ENCODE measurements at places on chromosomes 11 and 22. TPM values are rescaled to one million over a fixed set of nuclear protein-coding genes. Genes with fewer than 3 reads are reported as not detected.

DNA sequence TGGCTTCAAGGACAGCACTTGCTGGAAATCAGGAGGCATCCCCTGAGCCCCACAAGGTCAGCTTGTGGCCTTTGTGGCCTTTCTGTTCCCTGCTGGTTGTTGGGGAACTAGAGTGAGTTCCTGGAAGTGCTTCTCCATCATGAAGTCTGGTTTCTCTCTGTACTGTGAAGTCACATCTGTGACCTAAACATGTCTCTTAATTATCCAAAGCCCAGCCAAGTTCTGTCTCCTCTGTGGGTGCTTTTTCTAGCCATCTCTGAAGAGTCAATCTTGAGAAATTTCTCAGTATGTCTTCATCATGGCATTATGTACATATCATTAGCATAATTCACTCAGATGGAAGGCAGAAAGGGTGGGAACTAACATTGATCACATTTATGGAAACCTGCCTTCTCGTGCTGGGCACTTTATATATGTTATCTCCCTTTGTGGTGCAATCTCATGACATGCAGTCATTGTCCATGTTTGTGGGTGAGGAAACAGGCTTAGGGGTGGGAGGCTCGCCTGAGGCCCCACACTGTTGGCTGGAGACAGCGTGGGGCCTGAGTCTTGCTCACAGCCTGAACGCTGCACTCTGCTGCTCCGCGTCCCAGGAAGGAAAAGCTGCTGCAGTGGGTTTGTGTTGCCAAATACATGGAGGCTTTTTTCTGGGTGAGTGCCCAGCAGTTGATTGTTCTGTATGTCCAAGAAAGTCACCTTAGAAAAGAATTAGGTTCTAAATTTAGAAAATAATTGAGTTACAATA is 24.6 kb downstream of the IGHMBP2 start:
- DNase-seq, result no peak

- no peak for DNase-seq
These were observed 15.5 kb downstream of the SLC1A2 start for GRCh38 chr11:35403765-35404387.

GRCh38 chr11:61828629-61829407 is 718 bp downstream of the FADS2 start:
- peak; percentile 79 for DNase-seq

DNA sequence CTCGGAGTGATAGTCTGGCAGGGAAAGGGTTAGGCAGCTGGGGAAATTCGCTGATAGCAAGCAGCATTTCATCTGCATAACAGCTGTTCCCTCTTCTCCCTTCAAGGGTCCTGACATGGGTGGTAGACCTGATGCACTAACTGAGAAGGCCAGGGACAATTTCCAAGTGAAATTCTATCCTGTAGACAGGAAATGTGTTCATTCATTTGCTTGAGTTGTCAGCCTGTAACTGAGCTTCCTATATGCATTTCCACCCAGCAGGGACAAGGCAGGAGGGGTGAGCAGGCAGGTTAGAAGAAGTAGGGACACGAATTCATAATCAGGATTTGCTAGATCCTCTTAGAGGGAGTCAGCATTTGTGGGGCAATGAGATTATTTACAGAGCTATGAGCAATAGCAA is 154.3 kb upstream of the NCAM1 start:
- no peak for DNase-seq

DNA sequence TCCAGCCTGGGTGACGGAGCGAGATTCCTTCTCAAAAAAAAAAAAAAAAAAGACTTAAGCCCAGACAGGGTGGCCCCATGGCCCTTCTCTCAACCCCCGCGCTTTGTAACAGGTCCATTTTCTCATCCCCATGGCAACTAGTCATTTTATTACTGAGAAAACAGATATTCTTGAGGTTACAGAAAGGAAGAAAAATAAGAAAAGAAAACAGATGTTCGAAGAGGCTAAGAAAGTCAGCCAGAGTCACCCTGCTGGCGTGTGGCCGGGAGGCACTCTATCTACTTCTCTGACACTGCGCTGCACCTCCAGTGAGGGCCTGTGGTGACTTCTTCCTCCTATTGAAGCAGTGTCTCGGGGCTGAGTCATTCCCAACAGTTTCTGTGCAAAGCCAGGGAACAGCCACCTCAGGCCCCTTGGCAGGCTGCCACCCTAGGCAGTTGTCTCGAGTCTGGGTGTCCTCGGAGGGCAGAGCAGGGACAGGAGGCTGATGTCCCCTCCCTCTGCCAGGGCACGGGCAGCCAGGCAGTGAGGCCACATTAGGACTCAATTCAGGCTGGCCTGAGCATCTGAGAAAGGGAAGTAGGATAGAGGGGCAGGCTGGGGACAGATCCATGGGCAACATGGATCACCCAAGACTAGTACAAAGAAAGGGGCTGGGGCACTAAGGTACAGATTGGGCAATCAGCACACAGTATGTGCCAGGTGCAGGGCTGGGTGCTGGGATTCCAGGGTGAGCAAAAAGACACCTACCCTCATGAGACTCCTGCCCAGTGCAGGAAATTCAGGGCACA is 16.4 kb upstream of the SYVN1 start:
- DNase-seq, result peak; percentile 86

Gene OR52I1
- not detected for polyA plus RNA-seq

Gene FAM83F
- polyA plus RNA-seq, result 3.6 TPM

- peak; percentile 46 for DNase-seq
These were observed 15.8 kb downstream of the TMEM258 start for GRCh38 chr11:61776561-61777075.

DNA sequence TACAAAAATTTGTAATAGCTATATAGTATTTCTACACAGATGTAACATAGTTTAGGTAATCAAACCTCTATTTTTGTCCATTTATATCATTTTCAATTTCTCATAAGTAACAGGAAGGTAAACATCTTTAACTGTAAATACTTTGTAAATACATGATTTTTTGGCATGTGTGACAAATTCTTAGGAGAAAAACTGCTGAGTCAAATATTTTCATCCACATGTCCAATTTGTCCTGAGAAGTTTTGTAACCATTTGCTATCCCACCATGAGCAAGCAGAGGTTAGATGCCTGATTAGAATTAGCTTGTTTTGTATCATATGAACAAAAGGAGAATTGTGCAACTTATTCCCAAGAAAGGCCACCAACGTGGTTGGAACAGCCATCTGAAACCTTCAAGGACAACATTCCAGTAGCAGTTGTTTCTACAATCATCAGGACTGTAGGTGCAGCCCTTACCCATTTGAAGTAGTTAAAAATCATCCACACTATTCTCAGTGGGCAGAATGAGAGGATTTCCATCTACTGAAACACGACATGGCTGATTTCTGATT is 139.6 kb upstream of the MPPED2 start:
- DNase-seq, result no peak

- DNase-seq, result no peak
These were observed 489 bp downstream of the RNF214 start for GRCh38 chr11:117232911-117233409.

DNA sequence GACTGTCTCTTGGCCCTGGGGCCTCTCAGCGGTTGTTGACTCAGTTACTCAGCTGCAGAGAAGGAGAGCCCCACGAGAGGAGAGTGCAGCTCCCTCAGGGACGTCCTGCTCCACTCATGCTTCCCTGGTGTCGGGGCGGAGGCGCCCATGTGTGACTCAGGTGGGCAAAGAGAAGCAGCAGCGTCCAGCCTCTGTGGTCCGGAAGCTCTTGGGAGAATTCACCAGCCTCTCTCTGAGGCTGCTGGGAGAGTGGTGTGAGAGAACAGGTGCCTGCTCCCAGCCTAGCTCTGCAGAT is 25.7 kb downstream of the GLB1L2 start:
- no peak for DNase-seq

- DNase-seq, result no peak
These were observed 83.7 kb upstream of the SEPTIN5 start for GRCh38 chr22:19630614-19631013.

Gene NXPE4
- not detected for polyA plus RNA-seq

Gene FAM227A
- 0.23 TPM for polyA plus RNA-seq

Gene ARHGEF17
- polyA plus RNA-seq, result 34.0 TPM

Gene LDHAL6A
- 0.16 TPM for polyA plus RNA-seq

Gene GNG3
- 0.57 TPM for polyA plus RNA-seq

Gene CCDC188
- 0.54 TPM for polyA plus RNA-seq

DNA sequence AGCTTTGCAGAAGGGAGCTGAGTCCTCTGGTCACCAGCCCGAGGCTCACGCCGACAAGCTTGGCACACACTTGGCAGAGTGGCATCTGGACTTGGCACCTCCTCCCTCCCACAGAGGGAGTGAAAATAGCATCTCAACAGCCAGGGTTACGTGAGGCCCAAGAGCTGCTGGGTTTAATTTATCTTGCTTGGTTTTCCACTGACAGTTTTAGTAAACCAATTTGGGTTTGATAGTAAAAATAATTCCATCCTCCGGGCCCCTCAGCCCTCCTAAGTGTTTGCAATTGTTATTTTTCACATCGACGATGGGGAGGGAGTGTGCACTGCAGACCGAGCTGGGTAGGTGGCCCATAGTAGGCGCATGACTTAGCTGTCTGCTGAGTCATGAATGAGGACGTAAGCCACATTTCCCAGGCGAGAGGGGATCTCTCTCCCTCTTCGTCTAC is 107.6 kb upstream of the ASPHD2 start:
- DNase-seq, result peak; percentile 79

DNA sequence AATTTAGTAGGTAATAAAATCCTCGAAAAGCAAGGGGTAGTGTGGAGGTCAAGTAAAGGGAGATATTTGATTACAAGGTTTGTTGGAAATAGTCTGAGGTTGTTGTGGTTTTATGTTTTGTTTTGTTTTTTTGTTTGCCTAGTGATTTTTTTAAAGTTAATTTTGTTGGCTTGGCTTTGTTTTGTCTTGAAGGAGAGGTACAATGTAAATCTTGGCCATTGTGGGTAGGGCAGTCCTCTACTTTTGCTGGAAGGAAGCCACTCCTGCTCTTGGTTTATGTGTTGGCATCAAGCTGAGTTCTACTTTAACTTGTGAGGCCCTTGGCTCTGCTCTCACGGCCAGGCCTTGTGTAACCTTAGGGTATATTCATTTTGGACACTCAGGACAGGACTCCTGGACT is 3.2 kb downstream of the AMOTL1 start:
- no peak for DNase-seq
